Activated CD4-positive, alpha-beta T cell treated with anti-CD3 and anti-CD28 coated beads, Interleukin-2, Interleukin-6, amounts not matched to agents 100 ng/mL and 50 ng/mL, durations not matched to agents 16 hours and 8 hours (primary cell): ENCODE measurements at places on chromosomes 7 and 10.
A peak's percentile ranks its signal among the peaks of the same experiment; 100 is the strongest.

GRCh38 chr10:57822965-57823364 lies 444.7 kb downstream of the IPMK start:
- DNase-seq = no peak

DNA sequence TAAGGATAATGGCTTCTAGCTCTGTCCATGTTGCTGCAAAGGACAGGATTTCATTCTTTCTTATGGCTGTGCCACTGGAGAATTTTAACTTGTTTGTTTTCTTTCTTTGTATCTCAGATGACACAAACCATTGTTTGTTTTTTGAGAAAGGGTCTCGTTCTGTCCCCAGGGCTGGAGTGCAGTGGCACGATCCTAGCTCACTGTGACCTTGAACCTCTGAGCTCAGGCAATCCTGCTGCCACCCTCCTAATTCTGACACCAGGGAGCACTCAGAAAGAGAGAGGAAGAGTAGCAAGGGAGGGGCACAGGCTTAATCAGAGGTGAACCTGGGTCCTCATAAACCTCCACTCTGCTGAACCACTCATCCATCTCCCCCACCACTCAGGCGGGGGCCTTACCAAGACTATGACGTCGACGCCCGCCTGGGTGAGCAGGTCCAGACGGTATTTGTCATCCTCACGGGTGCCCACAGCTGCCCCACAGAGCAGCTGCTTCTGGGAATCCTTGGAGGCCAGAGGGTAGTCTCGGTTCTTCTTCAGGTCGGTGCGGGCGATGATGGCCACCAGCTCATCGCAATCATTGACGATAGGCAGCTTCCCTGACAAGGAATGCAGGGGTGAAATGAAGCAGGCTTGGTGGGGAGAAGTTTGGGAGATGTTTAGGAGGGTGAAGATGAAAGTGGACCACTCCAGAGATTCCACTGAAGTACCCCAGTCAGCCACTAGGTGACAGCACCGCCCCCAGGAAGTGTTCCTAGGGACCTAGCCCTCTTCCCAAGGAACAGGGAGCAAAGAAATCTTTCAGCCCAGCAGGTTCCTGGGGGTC lies 11.6 kb downstream of the IMPDH1 start:
- DNase-seq = peak; percentile 36

DNA sequence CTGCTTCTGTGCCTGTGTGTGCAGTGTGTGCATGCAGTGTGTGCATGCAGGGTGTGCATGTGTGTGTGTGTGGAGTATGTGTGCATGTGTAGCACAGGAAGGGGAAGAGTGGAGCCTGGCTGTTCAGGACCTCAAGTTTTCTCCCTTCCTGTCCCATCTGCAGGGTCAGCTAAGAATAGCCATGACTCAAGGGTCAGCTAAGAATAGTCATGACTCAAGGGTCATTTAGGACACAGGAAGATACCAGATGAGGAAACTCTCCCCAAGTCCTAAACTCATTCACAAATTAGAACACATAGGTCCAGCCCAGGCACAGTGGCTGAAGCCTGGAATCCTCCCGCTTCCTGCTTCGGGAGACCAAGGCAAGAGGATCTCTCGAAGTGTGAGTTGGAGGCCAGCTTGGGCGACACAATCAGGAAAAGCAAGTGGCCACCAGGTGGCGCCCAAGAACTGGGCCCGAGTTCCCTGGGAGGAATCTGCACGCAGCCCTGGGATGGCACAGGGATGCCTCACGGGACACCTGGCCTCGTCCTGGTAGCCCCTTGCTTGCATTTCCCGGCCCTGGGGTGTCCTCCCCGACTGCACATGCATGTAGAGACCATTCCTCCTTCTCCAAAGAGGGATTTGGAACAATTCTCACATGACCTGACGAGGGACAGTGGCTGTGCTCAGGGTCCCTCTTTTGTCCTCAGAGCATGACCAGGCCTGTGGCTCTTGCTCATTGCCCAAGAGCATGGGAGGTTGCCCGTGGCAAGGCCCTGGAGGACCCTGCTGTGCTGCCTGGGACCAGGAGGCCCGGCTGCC lies 21.4 kb upstream of the VOPP1 start:
- peak; percentile 78 for DNase-seq

- no peak for DNase-seq
These were observed 386.0 kb downstream of the RPS24 start for GRCh38 chr10:78419481-78420265.

GRCh38 chr10:4527281-4527970 lies 298.6 kb upstream of the AKR1E2 start:
- no peak for DNase-seq

GRCh38 chr7:49396229-49396628 lies 377.2 kb upstream of the VWC2 start:
- DNase-seq = no peak

GRCh38 chr10:132570771-132571649 lies 33.4 kb downstream of the INPP5A start:
- no peak for DNase-seq

GRCh38 chr10:12350167-12350872 lies 973 bp downstream of the CAMK1D start:
- DNase-seq = peak; percentile 60

- DNase-seq = peak; percentile 75
These were observed 20.4 kb downstream of the SH2B2 start for GRCh38 chr7:102306916-102307677.

GRCh38 chr7:133753513-133753912 lies 373.6 kb upstream of the LRGUK start:
- no peak for DNase-seq

DNA sequence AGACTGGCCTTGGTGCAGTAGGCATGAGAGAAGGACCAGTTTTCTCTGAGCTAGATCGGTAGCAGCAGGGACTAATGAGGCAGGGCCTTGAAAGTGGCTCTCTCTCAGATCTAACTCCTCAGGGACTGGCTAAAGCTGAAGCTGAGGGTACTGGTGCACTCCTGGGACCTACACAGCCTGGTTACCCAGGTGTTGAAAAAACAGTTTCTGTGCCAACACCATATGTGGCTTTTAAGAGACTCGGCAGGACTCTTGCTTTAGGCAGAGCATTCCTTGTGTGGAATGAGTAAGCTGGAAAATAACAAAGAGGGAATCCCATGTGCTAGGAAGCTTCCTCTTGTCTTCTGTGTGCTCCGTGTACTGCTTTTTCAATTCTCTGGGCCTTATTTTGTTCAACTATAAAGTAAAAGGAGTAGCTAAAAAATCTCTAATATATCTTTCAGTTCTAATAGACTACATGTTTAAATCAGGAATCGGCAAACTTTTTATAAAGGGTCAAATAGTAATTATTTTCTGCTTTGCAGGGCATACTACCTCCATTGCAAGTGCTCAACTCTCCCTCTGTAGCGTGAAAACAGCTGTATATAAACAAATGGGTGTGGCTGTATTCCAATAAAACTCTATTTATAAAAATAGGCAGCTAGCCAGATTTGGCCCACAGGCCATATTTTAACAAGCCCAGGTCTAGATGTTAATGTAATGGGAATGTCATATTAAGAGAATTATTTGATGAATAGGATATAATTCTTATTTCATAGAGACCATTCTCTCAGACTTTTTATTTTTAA lies 186.1 kb upstream of the KAT6B start:
- DNase-seq = no peak

DNA sequence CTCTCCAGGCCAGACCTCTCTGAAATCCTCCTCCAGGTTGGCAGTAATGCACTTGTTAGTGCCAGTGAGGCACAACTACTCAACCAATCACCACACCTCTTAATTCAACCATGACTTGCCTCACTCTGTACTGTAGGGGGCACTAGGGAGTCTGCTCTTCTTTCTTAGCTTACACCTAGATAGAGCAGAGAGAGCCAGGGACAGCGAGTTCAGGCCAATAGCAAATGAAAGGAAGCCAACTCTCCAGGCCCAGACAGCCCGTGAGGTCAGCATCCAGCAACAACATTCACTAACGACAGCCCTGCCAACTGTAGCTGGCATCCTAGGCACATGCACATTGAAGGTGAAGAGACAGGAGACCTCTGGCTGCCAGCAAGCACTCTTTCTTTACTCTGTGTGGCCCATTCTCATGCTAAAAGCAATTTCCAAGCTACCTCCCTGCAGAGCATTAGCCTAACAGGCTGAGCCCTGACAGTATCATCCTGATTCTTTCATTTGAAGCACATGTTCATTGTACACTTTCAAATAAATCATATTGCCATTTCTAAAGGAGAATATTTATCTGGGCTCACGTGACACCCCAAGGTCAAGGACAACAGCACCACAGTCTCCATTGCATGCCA lies 136.3 kb downstream of the DPY19L1 start:
- DNase-seq = peak; percentile 33

DNA sequence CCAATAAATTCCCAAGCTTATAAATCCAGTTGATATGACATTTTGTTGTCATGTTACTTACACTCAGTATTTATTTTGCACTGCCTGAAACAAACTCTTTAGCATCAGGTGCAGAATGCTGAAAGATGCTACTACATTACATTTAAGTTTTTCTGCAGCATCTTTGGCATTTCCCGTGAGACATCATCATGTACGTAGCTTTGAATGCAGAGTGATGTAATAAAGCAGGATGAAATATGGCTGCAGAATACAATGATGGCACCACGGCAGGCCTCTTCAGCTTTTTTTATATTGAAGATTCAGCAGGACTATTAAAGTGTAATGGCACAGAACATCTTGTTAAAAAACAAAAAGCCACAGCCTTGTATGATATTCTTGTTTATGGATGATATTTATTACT lies 531.8 kb downstream of the NXPH1 start:
- DNase-seq = no peak

- no peak for DNase-seq
These were observed 43.5 kb downstream of the ANKIB1 start for GRCh38 chr7:92289321-92289720.

GRCh38 chr7:36283711-36284130 lies 105.9 kb upstream of the ANLN start:
- peak; percentile 52 for DNase-seq

- DNase-seq = no peak
These were observed 11.9 kb downstream of the EZH2 start for GRCh38 chr7:148872188-148872587.

DNA sequence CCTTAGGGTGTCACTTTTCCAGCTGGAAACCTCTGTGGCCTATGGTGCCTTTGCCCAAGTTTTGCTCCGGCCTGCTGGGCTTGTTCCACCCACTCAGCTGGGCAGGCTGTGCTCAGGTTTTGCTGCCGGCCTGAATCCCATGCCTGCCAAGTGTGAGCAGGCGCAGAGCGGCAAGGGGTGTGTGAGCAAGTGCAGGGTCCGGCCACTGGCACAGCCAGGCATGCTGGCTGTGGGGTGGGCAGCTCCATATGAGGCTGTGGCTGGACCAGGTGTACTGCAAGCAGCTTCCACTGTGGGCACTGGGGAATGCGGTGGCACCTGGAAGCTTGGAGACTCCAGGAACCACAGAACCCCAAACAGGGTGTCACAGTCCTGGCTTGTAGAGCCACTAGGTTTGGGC lies 92.1 kb downstream of the AUTS2 start:
- DNase-seq = no peak

DNA sequence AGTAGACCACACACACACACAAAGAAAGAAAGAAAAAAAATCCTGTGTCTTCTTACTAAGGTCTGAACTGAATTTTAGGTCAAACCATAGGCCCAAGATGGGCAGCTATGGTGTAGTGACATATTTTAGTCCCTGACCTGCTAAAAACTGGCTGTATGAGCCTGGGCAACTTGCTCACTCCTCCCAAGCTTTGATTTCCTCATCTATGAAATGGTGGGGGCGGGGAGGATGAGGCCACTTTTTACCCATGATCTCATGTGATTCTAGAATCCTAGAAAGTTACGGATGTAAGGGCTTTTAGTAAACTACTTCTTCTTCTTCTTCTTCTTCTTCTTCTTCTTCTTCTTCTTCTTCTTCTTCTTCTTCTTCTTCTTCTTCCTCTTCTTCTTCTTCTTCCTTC lies 6.1 kb upstream of the CCL24 start:
- DNase-seq = no peak

GRCh38 chr10:72765051-72765745 lies 73.3 kb downstream of the MCU start:
- DNase-seq = no peak

DNA sequence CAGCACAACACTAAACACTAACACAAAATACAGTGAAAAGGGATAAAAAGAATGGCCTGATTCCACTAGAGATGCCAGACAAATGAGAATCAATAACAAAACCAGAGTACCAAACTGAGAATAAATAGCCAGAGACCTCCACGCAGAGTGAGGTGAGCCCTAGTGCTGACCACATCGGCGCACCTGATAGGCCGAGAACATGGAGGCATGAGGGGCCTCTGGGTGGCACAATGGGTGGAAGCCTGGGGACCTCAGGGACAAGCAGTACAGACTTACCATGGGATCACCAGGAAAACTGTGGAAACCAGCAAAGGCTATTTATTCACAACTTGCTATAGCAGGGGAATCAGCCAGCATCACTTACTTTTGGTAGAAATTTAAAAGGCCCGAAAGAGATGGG lies 1.8 kb upstream of the CSGALNACT2 start:
- no peak for DNase-seq

DNA sequence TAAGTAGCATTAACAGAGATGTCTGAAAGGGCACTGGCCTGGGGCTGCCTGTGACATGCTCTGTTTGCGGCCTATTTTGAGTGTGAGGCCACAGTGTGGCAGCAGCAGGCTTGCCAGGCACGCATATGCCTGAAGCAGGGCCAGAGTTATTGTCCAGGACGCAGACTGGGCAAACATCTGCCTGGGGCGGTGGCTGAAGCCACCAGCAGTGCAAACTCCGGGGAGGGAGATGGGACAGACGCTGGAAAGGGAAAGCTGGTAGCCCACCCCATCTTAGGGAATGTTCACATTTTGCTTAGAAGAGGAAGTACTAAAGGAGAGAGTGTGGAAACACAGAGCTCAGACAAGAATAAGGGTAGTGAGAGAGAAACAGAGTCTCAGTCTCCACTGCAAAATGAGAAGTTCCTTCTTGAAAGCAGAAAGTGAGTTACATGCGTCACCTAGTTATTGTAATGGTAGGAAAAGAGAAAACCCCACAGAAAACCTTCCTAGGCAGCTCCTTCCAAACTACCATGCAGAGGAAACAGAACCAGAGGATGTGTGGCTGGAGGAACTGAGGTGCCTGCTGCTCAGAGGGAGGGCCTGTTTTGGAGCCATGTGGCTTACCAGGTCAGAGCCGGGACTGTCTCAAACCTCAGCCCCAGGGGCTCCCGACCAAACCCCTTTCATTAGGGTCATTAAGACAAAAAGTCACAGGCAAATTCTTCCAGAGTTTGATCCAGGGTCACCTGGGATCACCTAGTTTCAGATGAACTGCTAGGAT lies 14.5 kb downstream of the AKR1B1 start:
- no peak for DNase-seq

GRCh38 chr10:121284936-121285335 lies 313.3 kb downstream of the FGFR2 start:
- no peak for DNase-seq

GRCh38 chr7:18262058-18262457 lies 233.5 kb upstream of the HDAC9 start:
- DNase-seq = no peak

GRCh38 chr7:99102809-99103690 lies 40.9 kb downstream of the SMURF1 start:
- DNase-seq = peak; percentile 82

DNA sequence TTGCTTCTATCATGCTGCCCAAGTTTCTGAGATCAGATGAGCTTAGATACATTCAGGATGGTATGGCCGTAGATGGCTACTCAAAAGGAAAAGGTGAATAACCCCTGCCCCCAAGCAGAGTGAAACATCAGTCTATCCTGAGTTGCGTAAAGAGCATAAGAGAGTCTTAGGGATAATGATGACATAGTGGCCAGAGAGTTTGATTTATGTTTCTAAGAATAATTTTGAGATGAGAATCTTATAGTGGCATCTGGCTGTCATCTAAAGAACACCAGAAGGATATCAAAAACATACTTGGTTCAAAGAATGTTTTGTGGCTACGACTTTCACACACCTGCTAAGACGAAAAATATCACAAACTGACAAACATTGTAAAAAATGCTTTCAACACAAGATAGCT lies 20.6 kb downstream of the PIK3CG start:
- no peak for DNase-seq

- no peak for DNase-seq
These were observed 76.4 kb downstream of the WDR37 start for GRCh38 chr10:1132584-1132983.
